ENCODE measurements at places on chromosomes 5 and 9.

- no peak for DNase-seq
These were observed 735.8 kb upstream of the WWC1 start for GRCh38 chr5:167555565-167556166.

DNA sequence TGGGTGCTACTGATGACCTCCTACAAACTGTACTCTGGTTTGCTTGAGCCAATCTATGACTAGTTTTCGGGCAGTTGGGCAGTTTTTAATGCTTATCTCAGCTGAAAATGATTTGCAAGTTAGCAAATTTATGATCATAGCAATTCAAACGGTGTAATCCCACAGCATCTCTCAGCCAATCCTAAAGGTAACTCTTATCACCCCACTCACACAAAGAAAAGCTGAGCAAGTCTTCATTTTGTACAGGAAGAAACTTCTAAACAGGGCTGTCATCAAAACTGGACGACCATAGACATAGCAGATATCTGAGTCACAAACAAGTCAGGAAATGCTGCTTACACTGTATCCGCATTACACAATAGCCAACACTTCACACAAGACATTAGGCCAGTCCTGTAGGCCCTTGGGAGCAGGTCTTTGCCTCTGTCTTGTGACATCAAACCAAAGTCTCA, 2.6 kb upstream of the ENC1 start:
- no peak for DNase-seq

GRCh38 chr9:93464395-93464794, 11.0 kb upstream of the FAM120AOS start:
- DNase-seq, result no peak

DNA sequence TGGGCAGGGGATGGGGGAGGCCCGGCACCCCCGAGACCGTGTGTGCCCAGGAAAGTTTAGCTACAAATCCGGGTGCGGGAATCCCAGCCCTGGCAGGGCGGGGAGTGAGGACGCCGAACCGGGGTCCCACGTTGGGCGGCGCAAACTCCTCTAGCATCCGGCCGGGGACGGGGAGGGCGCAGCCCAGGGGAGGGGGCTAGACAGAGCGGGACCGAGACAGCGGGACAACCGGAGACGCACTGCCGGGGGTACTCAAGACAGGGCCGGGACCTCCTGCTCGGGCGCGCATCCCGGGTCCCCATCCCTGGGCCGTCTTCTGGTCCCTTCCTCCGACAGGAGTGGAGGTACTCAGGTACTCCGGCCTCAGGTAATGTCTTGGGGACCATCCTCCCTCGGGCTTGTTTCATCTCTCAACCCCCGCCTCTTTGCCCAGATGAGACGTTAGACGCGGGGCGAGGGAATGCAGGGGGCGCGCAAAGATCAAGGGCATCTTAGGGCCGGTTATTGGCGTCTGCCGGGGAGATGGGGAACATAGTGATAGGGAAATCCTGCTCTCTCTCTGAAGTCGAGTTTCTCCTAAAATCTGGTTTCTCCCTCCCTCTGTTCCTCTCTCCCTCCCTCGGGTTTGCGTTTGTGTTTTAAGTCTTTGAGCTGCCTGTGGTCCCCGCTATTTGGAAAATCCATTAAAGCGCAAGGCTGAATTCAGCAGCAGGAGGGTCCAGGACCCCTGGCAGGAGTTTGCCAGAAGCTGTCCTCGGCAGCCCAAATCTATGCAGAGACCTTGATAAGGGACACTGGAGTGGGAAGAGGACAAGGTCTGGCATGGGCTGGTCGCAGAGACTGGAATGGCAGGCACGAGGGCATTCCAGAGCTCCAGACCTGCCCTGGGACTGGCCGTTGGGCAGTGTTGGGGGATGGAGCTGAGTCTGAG, 815 bp downstream of the PDZD2 start:
- no peak for DNase-seq

DNA sequence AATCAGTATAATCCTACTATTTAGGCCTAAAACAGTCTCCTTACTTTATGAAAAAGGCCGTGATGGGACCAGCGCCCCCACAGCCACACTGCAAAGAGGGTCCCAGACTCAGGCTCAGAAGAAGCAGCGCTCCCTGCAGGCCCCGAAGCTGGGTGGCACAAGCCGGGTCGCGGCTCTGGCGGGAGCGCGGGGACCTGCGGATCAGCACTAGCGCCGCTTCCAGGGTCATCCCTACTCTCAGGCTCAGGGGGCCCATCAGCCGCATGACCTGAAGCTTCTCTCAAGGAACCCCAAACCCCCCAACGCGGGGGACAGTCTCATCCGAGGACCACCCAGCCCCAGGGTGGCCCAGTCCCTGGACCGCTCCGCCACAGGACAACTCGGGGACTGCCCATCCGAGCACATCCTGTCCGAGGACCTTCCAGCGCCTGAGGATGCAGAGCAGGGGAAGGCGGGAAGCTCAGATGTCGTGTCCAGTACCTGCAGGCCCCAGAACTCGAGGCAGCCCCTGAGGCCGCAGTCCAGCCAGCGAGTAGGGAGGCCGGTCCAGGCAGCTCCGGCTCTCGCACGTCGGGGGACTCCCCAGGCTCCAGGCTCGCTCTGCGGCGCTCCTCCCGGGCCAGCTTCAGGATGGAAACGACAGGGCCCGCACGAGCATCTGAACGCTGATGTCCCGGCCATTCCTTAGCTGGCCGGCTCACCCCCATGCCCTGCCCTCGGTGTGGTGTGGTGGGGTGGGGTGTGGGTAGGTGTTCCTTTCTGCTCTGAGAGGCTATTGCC, 32.4 kb upstream of the CDK20 start:
- no peak for DNase-seq

GRCh38 chr5:51968756-51969155, 585.5 kb downstream of the ISL1 start:
- no peak for DNase-seq

DNA sequence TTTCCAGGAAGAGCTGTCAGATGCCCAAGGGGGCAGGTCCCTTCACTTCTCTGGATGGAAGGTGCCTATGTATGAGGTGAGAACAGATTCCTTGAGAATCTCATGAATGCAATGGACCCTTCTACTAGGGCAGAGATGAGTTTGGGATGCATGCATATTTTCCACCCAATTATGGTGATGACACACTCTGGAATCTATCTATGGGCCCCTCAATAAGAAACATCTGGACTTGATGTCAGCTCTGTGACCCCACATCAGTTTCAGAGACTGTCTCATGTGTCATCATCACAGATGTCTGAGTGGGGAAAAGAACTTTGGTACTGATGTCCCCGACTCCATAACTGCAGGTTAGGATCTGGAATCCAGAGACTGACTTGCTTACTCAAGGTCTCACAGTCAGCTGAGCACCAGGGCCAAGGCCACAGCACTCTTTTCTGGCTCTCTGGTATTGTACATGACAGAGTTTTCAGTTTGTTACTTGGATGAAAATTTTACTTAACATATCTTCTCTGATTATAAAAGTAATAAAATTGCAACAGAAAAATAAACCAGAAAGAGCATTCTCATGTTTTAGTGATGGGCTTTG, 177.0 kb downstream of the DCP2 start:
- DNase-seq, result no peak

DNA sequence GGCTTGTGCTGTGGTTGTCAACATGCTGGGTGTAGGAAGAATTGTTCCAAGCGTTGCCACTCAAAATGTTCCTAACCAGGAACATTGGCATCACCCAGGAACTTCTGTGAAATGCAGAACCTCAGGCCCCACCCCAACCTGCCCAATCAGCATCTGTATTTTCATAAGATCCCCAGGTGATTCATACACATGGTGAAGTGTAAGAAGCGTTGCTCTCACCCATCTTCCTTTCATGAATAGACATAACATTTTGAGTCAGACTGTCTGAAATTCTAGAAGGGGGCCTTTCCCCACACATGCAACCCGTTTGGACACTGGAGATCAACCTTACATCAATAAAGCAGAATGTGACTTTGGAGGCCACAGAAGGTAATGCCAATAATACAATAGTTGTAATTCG, 9.3 kb upstream of the AFAP1L1 start:
- DNase-seq, result no peak

DNA sequence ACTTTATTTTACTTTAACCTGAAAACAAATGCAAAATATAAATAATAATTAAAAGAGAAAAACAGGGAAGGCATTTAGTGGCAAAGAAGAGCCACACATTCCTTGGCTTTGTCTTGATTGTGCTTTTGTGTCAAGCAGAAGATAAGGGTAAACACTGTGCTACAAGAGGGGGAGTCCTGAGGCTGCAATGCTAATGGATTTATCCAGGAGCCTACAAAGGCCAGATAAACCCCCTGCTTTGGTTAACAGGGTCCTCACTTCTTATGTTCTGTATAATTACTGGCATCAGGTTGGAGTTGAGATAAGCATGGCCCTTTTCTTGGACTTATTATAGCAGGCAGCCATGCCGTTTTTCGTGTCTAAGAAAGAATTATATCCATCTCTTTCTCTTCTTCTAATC, 302.8 kb downstream of the EFNA5 start:
- no peak for DNase-seq

DNA sequence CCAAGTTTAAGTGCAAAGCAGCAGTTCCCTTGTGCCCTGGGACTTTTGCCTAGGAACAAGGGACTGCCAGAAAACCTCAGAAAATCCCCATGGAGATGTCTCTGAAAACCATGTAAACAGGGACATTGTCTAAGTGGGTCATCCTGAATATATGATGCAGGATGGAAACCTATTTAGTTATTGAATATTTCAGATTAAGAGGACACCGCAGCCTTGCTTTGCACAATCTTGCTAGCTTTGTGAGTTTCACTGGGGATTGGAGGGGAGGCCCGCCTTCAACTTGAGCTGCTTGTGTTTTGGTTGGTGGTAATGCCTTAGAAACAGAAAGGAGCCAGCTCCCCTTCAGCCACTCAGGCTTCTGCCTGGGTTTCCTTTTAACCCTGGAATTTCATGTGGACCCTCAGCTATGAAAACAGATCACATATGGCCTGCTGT, 112.8 kb downstream of the C9orf152 start:
- no peak for DNase-seq

DNA sequence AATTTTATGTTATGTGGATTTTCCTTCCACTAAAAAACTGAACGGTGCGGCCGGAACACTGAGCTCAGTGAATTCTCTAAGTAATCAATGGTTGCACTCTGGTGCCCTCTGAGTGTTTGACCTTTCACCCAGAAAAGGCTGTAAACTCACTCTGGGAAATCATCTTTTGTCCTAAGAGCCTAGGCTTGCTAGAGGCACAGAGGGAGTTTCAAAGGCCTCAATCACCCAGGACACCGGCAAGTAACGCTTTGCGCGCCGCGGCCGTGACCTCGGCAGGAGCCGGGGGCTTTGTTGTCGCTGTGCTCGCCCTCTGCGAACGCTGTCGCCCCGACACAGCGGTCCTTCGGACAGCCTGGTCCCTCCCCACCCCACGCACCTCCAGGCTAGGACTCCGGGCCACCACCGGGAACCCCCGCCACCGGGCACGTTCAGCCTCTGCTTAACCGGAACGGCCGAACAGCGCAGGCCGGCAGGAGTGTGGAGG, 703 bp downstream of the ISCA1 start:
- DNase-seq, result no peak

- peak; percentile 60 for DNase-seq
These were observed 79.4 kb downstream of the ESM1 start for GRCh38 chr5:54905942-54906537.

DNA sequence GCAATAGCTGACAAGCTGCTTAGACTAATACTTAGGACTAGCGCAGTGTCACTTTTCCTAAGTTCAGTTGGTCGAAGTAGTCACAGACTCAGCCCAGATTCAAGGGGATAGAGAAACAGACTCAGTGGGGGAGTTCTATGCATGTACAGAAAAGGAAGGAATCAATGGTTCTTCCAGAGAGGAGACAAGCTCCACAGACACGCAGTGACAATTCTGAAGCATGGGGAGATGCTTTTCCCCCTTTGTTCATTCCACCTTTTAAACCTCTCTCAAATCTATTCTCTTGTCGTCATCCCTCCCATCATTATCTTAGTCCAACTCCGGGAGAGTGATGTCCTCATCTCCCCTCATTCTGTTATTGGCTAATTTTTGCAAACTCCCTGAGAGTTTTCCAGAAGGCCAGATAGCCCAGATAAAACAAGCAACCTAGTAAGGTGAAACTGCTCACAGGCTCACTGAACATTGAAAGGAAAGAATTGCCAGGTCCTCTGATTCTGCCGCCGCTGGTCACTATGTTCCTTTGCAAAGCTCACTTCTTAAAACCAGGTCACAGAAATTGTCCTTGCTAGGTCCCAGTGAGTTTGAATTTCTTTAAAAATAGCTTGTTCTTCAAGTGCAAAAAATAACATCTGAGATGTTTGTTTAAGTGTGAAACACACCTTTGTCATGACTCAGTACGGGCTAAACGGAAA, 13.4 kb upstream of the STRBP start:
- DNase-seq, result no peak

- no peak for DNase-seq
These were observed 74.1 kb downstream of the FNBP1 start for GRCh38 chr9:129968690-129969485.

- no peak for DNase-seq
These were observed 1.3 kb downstream of the RAI14 start for GRCh38 chr5:34657274-34657921.

DNA sequence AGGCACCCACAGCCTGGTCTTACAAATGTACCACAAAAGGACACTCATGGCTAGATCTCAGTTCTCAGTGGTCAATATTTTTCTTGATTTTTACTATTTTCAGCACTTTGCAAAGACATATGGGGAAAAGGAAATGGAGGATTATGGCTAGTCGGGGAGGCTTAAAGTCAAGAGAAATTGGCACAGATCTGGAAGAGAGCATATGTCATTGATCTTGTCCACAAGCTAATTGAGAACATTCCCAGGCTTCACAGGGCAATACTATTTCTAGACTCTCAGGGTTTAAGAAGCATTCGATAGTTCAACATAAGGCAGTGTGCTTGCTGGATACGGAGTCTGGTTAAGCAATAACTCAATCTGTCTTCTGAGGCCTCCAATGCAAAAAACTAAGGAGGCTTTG, 285.8 kb downstream of the ZNF608 start:
- no peak for DNase-seq

- DNase-seq, result no peak
These were observed 53.7 kb upstream of the DAB2IP start for GRCh38 chr9:121597698-121598166.

DNA sequence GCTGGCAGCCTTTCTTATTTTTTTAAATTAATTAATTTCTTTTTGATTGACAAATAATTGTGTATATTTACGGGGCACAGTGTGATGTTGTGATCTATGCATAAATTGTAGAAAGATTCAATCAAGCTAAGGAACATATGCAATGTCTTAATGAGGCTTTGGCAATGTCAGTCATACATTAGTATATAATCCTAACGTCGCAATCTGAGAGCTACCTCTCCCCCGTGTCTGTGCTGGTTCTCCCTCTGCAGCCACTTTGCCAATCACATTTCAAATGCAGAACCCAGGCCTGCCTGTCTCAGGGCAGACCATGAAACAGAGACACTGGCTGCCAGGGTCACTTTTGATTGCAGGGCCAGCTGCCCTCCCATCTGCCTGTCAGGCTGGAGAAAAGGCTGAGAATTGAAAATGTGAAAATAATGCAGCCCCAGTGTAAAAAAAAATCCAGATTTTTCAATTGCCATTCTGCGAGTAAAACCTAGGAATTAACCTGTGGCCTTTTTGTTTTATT, 56.3 kb downstream of the SLC24A2 start:
- DNase-seq, result no peak

Data from stimulated activated CD8-positive, alpha-beta memory T cell treated with anti-CD3 and anti-CD28 coated beads, Interleukin-15, amount 100 ng/mL, for 1 hour (primary cell).